ENCODE measurements at places on chromosomes 12 and 14.
A peak's percentile ranks its signal among the peaks of the same experiment; 100 is the strongest.

DNA sequence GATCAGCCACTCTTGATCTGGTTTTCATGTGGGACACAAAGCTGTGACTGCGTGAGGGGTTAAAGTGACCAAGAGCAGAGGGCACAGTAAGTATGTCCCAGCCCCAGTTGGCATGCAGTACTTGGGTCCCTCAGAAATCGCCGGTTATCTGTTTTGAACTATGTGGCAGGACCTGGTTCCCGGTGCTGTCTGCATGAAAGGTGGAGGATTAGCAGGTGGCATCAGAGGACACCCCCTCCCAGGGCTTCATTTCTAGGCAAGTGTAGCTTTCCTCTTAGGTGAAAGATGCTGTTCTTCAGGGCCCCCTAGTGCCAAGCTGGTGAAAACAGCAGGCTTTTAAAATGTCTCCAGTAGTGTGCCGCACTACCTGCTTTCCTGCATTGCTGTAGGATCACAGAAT, 57.1 kb downstream of the ATG14 start:
- DNase-seq: peak; percentile 37

GRCh38 chr14:62081012-62081612, 318.9 kb downstream of the SNAPC1 start:
- no peak for DNase-seq

DNA sequence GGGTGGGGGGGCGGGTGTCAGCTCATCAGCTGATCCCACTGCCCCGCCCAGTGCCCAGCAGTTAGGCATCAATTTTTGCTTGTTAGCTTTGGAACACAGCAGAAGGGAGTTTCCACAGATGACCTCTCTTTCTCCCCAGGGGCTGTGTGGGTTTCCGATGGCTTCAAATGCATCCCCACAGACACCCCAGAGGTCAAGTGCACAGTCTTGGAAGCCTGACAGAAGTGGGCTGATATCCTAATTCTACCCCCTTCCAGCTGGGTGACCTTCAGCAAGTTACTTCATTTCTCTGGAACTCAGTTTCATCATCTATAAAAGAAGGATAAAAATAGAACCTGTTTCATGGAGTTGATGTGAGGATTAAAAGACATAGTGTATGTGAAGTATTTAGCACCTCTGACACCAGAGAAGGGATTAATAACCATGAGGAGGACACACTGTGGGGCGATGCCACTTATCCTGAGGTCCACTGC, 22.0 kb downstream of the TTC9 start:
- DNase-seq: no peak

GRCh38 chr12:3795492-3796133, 42.7 kb upstream of the CRACR2A start:
- DNase-seq: no peak

GRCh38 chr14:75522224-75522982, at the start of gene BATF:
Gene BATF (plus strand): TSS chr14:75522469. CDS start chr14:75522683, 214 bp downstream.
- no peak for DNase-seq

DNA sequence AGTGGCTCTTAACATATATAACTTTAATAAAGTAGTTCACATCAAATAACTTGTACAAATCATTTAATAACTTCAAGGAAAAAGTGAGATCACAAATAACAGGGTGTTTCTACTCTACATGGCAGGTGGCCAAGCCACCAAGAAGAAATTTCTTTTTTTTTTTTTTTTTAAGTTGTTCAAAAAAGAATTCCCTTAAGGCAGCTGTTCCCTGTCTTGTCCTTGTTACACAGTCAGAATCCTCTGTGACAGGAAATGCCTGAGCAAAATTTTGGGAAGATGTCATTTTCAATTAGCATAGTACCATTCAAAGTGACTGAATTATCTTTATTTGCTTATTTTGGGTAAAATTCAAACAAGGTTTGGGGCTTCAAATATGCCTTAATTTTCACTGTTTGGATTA, 79.4 kb downstream of the LIN7A start:
- no peak for DNase-seq

- no peak for DNase-seq
These were observed 27.8 kb downstream of the AACS start for GRCh38 chr12:125092872-125093680.

GRCh38 chr12:23399402-23399933, 550.0 kb downstream of the SOX5 start:
- no peak for DNase-seq

DNA sequence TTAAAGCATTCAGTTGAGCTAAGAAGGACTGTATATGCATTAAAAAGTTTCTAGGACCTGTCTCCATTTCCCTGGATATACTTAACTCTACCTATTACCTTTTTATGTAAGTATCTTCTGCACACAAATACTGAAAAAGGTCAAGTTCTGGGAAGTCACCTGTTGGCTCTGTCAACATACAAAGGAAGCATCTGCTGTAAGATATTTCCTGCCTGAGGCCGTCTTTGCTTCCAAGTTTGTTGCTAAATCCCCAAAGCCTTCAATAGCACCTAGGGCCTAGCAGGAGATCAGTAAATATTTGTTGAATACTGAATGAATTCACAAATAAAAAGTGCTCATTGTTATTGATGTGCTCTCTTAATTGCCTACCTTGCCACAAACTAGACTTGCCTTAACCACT, 188.4 kb downstream of the DUSP6 start:
- DNase-seq: no peak

- DNase-seq: peak; percentile 78
These were observed 49.1 kb upstream of the RNU6-8 start for GRCh38 chr14:32252030-32252670.
